ENCODE measurements at places on chromosomes 3 and 15. TPM values are rescaled to one million over a fixed set of nuclear protein-coding genes. Genes with fewer than 3 reads are reported as not detected.
A peak's percentile ranks its signal among the peaks of the same experiment; 100 is the strongest.

The BCL2A1 gene
- 277 TPM for polyA plus RNA-seq

The NANOGP8 gene
- not detected for polyA plus RNA-seq

The CYP8B1 gene
- polyA plus RNA-seq: not detected

DNA sequence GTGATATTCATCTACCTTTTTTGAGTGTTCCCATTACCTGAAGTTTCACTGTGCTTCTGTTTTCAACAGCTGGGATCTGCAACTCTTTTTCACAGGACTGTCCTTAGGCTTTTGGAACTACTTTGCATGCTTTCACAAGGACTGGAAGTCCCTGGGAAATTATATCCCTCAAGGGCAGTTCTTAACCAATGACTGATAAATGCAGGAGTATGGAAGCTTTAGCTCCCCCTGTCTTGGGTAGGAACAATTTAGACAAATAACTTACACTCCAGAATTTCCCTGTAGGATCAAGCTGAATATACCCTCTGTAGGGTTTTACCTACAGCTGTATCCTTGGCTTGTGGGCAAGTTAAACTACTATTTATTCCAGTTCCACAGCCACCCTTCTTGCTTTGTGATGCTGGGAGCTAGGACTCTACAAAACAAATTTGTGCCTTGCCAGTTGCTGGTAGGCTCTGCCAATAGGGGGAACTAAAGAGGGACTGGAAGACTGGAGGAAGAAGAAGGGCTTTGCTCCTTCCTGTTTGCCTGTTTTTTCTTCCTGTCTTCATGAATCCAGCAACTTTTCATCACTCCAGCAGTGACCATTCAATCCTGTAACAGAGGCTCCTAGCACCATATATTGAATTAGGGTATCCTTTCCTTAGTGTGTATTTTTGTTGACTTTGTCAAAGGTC lies 6.8 kb upstream of the ZNF280D start:
- no peaks in the 10 kb centered on the region for H3K36me3 ChIP-seq
- DNase-seq: peak; percentile 7
- H3K27ac ChIP-seq: no peak overlapping the region
- no peaks in the 10 kb centered on the region for H3K4me1 ChIP-seq

GRCh38 chr15:91050128-91050455 lies 27.7 kb upstream of the VPS33B start:
- H3K4me1 ChIP-seq: peaks cover 31% of the 10 kb centered on the region
- H3K27ac ChIP-seq: no peak overlapping the region
- H3K4me3 ChIP-seq: no peak overlapping the region
- no peaks in the 10 kb centered on the region for H3K36me3 ChIP-seq
- peaks cover 10% of the 10 kb centered on the region for H3K27me3 ChIP-seq
- no peak for DNase-seq

- H3K27ac ChIP-seq: no peak overlapping the region
- H3K4me1 ChIP-seq: peaks cover 7% of the 10 kb centered on the region
- no peak for DNase-seq
- H3K27me3 ChIP-seq: no peaks in the 10 kb centered on the region
Observed at GRCh38 chr3:71039332-71039731, 544.2 kb downstream of the FOXP1 start.

- H3K4me1 ChIP-seq: no peaks in the 10 kb centered on the region
- no peaks in the 10 kb centered on the region for H3K27me3 ChIP-seq
- no peaks in the 10 kb centered on the region for H3K36me3 ChIP-seq
- DNase-seq: no peak
- no peak overlapping the region for H3K4me3 ChIP-seq
Observed at GRCh38 chr15:38941399-38941953, 376.9 kb upstream of the RASGRP1 start.

GRCh38 chr3:30912301-30912700 lies 17.8 kb upstream of the GADL1 start:
- no peaks in the 10 kb centered on the region for H3K4me1 ChIP-seq
- H3K27ac ChIP-seq: no peak overlapping the region
- DNase-seq: no peak
- no peaks in the 10 kb centered on the region for H3K27me3 ChIP-seq

DNA sequence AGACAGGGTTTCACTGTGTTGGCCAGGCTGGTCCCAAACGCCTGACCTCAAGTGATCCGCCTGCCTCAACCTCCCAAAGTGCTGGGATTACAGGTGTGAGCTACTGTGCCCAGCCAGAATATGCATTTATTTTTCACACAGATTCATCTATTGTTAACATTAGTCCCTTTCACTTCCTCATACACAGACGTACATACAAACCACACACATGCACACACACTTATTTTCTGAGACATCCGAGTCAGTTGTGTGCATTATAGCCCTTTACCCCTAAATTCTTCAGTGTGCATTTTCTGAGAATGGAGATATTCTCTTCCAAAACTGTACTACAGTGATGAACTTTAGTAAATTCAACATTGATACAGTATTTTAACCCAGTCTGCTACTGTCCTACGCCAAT lies 15.0 kb upstream of the MEX3B start:
- no peak for DNase-seq
- H3K36me3 ChIP-seq: no peaks in the 10 kb centered on the region
- no peak overlapping the region for H3K27ac ChIP-seq
- peaks cover 22% of the 10 kb centered on the region for H3K27me3 ChIP-seq
